ENCODE measurements at places on chromosomes 12 and 14.

- no peak for DNase-seq
These were observed 43.0 kb upstream of the BTG1 start for GRCh38 chr12:92188517-92189188.

DNA sequence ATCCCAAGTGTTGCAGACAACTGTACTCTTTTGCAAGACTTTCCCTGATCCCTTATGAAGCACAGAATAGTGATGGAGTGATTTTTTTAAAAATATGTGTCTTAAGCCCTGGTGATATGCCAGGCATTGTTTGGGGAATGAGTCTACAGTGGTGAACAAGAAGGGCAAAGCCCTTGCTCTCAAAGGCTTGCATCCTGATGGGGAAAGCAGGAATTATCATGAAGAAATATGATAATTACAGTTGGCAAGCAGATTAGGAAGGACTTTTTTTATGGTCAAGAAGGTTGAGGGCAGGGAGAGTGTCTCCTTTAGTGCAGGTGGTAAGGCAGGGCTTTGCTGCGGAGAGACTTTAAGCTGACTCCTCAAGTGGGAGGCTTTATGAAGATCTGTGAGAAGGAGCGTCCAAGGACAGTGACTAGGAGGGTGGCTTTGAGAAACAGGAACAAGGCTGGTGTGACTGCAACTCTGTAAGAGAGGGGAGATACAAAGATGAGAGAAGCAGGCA lies 100.2 kb downstream of the SYNE2 start:
- no peak for DNase-seq

DNA sequence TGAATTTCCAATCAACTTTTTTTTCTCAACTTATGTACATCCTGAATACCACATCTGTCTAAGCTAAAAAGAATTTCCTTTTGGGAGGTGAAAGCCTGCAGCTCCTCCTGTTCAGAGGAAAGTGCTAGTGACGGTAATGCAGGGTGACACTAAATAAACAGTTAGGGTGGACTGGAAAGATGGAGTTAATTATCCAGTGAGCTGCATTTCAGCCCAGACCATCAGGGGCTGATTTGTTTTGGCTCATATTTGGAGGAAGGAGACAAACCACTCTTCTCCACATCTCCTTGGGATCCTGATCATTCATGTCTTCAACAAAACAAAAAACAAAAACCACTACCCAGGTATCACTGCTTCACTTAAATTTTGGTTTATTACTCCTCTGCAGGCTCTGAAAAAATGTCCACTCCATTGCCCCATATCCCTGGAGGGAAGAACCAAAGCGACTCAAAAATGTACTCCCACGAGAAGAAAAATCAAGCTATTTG lies 5.1 kb upstream of the SIX1 start:
- DNase-seq = no peak

GRCh38 chr14:84404246-84404645 lies 1125.7 kb upstream of the FLRT2 start:
- no peak for DNase-seq

GRCh38 chr12:5191803-5192538 lies 148.3 kb downstream of the KCNA5 start:
- DNase-seq = no peak

DNA sequence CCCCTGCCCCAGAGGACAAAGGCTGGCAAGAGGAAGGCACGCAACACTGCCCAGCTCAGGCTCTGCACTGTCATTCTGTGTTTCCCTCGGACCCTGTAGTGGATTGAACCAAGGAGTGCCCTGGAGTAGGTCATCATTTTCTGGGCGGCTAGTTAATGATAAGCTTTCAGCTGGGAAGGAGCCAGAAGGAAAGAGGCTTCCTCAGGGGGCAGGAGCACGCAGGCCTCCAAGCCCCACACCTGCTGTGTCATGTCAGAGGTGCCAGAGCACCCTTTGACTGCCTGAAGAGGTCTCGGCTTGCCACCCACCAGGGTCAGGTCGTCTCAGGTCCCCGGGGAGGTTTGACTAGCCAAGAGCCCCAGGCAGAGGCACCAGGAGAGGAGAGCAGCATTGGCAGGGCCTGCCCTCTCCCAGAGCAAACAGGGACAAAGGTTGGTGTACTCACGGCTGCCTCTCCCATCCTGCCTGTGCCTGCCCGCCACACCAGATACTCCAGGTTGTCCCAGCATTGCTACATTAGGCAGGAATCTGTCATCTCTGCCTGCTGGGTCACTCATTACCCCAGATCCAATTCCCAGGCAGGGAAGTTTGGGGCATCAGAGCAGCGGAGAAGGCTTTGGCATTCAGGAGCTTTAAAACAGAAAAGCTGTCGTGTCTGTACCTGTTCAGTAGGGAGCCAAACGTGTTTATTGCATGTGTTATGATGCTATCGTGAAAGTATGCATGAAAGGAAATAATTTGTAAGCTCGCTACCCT lies 33.5 kb upstream of the ATP2A2 start:
- no peak for DNase-seq

DNA sequence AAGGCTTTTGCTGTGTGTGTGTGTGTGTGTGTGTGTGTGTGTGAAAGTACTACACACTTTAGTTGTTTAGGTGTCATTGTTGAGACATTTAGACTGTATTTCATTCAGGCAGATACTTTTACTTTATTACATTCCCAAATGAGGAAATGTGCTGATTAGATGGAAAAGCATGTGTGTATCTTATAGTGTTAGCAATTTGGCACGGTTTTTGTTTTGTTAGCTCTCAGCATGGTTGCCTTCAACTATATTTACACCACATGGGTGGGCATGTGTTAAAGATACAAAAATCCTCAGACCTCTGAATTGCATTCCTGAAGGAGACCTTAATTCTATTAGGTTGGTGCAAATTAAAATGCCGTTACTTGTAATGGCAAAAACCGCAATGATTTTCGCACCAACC lies 879.5 kb downstream of the DIO2 start:
- no peak for DNase-seq

DNA sequence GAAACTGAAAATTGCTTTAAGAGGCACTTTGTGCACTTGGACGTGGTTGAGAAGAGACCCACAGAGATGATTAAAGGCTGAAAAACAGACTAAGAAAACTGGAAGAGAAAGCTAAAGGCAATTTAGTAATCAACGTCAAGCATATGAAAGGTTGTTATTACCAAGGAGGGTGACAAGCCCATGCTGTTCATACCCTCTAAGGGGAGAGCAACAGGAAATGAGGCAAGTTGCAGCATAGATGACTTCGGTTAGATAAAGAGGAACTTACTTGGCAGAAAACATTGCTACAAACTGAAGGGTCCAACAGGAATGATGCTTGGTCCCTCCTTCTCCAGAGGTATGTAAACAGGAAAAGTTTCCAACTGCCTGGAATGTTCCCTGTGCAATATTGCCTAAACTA lies 107.8 kb downstream of the DUSP6 start:
- no peak for DNase-seq

DNA sequence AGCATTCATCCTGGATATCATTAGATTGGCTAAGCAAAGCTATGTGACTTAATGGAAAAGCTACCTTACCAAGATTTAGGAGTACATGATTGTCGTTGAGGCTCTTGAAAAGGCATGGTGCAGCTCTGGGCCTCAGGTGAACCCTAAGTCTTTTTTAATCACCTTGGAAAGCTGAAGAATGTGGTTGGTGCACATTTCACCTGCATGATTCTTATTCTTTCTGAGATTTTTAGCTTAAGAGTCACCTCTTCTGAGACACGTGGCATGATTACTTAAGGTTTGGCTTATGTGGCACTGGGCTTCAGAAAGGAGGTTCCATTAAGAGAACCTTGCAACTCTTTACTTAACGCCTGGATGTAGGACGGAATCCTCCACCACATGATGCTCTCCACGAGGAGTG lies 498.5 kb downstream of the TMEM117 start:
- DNase-seq = no peak

DNA sequence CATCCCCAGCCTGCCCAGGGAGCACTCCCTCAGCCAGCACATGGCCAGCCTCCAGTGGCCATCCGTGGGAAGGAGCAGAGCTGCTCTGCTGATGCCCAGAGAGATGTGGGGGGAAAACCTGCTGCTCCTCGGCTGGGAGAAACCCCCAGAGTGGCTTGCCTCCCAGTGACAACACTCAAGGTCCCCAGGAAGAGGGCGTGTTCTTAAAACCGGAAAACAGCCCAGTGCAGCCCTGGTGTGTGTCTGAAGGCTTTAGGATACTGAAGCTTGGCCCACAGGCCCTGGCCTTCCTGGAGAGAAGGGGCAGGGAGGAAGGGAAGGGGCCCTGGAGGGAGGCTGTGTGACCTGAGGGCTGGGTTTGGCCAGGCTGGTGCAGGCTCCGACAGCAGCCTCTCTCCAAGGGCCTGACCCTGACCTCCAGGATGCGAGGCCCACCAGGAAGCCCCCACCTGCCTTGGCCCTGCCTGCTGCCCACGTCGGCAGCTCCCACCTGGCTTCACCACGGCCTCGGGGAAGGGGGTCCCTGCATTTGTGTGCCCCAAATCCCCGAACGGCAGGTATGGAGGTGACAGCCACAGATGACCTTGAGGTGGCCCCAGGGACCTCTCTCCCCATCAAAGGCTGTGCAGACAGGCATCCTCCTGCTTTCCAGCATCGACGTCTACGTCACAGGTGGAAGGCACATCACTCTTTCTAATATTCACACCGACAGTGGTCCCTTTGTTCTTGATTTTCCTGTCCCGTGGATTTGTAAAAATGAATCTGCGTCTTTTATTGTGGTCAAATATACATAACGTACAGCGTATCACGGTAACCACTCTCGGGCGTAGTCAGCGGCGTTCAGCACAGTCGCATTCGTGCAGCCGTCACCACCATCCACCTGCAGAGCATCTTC lies 190.0 kb upstream of the C14orf180 start:
- DNase-seq = peak; percentile 55

DNA sequence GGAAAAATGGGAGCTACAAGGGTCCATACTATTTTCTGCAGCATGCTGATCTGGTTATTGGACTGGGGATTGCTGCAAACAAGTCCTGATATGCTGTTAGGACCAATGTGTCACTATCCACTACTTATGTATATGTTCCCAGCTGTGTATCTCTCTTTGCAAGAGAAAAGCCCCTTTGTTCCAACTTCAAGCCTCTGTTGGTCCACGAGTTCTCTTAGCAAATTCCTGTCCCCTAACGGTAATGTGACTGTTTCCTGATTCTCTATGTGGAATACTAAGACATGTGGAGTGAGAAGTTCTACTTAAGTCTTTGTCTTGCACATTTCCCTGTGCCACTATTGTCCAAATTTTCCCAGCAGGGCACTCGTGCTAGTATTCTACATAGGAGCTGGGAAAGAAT lies 557.7 kb downstream of the FSCB start:
- no peak for DNase-seq

DNA sequence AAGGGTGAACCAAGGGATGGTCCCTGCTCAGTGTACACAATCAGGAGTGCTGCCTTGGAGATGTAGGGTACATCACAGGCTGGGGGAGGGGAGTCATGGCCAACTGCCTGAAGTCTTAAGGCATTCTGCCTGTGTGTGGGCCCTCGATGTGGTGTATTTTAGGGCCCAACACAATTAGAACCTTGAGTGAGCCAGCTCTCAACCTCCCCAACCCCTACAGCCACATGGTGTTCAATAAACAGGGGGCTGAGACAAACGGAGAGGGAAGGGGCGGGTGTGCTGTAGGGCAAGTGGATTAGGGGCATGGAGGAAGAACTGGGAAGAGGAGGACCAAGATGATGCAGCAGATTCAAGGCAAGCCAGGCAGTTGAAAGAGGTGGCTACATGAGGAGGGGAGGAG lies 8.6 kb upstream of the CHD4 start:
- no peak for DNase-seq

Measured in suprapubic skin (tissue), 4 donors.